ENCODE measurements at places on chromosomes 1 and 21.
A peak's percentile ranks its signal among the peaks of the same experiment; 100 is the strongest.

DNA sequence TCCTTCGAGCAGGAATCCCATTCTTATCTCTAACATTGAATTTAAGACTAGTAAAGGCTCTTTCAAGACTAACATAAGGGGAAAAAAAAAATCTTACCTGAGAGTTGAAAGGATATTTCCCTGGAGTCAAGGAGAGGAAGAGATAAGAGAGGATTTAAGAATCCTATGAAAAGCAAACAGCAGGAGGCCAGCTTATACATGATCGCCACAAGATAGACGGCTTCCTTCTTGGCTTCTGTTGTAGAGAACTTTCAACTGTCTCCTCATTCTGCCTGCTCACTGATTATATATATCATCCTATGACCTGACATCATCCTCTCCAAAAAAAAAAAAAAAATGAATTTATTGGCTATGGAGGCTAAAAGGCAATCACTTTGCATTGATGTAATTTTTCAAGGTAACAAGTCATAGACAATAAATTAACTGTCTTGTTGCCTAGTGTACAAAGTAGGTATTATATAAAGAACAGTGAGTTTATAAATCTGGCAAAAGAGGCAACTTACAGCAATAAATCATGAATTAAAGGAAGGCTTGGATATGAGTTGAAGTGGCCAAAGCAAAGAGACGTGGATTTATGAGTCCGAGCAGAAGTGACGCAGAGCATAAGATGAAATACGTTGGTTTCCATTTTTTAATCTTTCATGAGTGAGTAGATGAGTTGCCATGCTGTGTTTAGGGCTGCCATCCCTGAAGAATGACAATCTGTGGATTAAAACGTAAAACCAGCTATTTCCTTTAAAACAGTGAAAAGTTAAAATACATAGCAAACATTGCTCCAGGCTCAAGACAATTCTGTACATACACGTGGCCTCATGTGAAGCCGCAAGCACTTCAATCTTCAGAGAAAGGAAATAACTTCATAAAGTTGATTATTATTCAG lies at the start of gene UTS2:
Gene UTS2 (minus strand): TSS at position 262 of the 880 bp plus-strand sequence. CDS start 62 bp downstream, at position 200.
- DNase-seq, result no peak

DNA sequence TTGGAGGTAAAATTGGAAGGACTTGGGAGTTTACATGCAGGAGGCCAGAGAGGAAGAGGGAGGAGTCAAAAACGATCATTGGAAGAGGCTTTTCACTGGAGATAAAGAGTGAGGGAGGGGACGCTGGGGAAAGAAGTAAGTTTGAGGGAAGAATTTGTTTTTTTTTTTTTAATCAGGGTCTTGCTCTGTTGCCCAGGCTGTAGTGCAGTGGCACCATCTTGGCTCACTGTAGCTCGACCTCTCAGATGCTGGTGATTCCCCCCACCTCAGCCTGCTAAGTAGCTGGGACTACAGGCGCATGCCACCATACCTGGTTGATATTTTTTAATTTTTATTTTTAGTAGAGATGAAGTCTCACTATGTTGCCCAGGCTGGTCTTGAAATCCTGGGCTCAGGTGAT lies 1.2 kb upstream of the MROH7 start:
- no peak for DNase-seq

- no peak for DNase-seq
These were observed 21.9 kb downstream of the DLGAP3 start for GRCh38 chr1:34907487-34908090.

- DNase-seq, result no peak
These were observed 91.7 kb downstream of the DTL start for GRCh38 chr1:212127221-212127620.

DNA sequence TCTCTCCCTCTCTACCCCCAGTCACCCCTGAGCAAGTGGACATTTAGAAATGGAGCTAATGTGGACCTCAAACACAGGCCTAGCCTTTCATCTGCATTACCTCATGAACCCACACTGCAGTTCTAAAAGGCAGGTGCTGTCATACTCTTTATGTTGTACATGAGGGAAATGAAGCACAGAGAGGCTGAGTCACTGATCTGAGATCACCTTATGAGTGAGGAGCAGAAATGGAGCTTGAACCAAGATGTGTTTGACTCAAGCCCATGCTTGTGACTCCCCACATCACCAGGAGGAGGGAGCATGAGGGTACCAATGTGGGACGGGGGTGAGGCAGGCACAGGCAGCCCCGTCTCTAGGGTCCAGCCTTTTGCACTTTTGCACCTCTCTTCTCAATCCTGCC lies 702.8 kb downstream of the PTPRU start:
- DNase-seq, result no peak

DNA sequence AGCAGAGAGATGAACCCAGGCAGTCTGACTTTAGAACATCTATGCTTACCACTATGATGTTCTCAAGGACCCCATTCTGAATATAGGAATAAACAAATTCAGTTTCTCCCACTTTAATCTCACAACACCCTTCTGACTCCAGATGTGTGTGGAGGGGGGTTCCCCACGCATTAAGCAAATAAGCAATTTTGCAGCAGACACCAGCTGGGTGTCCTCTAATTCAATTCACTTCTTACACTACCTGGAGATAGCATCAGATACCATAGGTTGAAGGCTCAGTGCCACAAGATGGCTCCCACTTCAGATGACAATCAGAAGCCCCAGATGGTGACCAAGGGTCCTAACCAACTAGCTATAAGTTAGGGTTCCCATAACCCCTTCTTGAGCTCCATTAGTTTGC lies 30.3 kb upstream of the CEP350 start:
- peak; percentile 33 for DNase-seq

DNA sequence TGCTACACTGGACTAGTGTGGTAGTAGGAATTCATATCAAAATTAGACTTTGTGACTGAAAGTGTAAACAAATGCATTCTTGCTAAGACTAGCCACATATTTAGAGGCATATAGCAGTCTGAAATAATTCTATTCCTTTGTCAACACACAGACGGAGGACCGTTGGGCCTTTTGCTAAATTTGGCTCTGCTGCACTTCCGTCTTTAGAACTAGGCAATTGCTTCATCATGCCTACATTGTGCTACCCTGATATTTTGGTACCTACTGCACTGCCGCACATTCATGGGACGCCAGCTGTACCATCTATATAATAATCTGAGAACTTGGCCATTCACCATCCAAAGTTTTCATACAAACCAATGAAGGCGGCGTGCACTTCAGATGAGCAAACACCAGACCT lies 346.8 kb downstream of the KIF26B start:
- no peak for DNase-seq

DNA sequence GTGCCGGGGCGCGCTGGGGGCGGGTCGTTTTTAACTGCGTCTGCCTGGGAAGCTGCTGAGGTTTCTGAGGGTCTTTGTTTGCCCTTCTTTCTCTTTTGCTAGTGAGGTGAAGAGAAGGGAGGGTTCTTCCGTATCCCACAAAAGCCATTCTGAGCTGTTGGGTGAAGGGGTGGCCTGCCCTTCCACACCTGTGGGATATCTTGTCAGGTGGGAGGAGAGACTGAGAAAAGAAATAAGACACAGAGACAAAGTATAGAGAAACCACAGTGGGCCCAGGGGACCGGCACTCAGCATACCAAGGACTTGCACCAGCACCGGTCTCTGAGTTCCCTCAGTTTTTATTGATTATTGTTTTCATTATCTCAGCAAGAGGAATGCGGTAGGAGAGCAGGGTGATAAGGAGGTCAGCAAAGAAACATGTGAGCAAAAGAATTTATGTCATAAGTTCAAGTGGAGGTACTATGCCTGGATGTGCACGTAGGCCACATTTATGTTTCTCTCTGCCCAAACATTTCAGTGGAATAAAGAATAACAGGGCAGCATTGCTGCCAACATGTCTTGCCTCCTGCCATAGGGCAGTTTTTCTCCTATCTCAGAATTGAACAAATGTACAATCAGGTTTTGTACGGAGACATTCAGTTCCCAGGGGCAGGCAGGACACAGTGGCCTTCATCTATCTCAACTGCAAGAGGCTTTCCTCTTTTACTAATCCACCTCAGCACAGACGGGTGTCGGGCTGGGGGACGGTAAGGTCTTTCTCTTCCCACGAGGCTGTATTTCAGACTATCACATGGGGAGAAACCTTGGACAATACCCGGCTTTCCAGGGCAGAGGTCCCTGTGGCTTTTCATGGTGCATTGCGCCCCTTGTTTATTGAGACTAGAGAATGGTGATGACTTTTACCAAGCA lies 972 bp downstream of the PGBD2 start:
- DNase-seq, result no peak

- DNase-seq, result no peak
These were observed 147.2 kb downstream of the RASAL2 start for GRCh38 chr1:178241057-178241456.

Data from germinal center (tissue), 1 donor.